ENCODE measurements at places on chromosomes 2 and 18.
A peak's percentile ranks its signal among the peaks of the same experiment; 100 is the strongest.

DNA sequence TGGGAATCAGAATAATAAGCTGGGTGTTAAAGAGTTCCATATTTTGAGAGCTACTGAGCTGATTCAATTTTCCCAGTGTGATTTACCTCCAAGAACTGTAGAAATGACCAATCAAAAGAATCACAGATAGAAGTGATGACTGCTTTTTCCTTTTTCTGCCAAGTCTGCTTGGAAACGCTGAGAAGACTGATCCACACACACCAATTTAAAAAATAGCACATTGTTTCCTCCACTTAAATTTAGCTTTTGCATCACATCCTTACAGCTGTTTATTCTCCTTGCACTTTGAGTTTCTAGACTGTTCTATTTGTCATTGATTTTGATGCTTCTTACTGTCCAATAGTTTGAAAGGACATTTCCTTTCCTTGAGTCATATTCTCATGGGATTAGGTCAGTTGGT, 590.3 kb upstream of the CHAC2 start:
- no peak for DNase-seq

- peak; percentile 13 for DNase-seq
Observed at GRCh38 chr2:57516698-57517340, 529.8 kb upstream of the VRK2 start.

- DNase-seq: no peak
Observed at GRCh38 chr18:524466-524865, 24.0 kb upstream of the COLEC12 start.

- DNase-seq: no peak
Observed at GRCh38 chr2:238942726-238943300, 94.9 kb downstream of the TWIST2 start.

GRCh38 chr18:62637807-62638687, 77.3 kb upstream of the PHLPP1 start:
- DNase-seq: peak; percentile 32

GRCh38 chr2:148917431-148917830, 42.4 kb downstream of the KIF5C start:
- DNase-seq: no peak

GRCh38 chr2:234611209-234611608, 114.3 kb upstream of the ARL4C start:
- DNase-seq: no peak

DNA sequence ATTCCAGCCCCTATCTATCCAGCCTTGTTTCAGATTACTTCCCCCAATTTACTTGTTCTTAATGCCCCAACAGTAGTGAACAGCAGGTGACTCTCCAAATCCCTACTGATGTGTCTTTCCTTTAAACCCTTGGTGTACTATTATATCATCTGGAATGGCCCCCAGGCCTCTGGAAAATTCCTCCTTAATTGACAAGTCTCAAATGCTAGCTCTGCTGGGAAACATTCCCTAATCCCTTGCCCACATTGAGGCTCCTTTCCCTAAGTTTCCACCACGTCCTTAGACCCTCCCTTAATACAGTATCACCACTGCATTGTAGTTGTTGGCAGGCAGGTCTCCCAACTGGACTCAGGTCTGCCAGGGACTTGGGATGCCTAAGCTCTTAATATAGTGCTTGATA, 41.0 kb downstream of the MYO3B start:
- no peak for DNase-seq

DNA sequence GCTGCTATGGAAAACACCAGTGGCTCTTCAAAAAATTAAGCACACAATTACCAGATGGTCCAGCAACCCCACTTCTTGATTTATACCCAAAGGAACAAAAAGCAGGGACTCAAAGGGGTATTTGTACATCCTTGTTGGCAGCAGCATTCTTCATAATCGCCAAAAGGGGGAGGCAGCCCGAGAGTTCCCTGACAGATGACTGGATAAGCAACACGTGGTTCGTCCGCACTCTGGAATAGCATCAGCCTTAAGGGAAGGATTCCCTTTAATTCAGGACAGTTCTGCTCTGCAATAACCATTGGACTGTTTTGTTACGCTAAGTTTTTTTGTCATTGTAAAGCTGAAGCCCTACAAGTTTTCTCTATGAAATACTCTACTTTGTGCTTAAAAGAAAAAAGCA, 76.7 kb upstream of the TWIST2 start:
- DNase-seq: no peak

DNA sequence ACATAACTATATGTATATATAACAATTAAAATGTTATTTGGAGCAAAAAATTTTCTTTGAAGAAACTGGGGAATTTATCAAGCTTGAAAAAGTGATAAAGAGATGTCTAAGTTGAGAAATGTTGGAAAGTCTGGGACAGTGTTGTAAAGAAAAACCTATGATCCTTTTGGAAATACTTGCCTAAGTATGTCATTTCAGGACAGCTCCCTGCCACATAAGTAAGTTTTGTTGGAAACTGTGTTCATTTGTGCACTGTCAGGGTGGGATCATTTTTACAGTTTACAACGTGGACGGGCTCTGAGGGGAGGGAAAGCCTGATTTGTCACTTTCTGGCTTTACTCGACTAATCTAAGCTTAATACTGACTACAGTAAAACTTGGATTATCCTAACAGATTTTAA, 10.4 kb upstream of the COL3A1 start:
- no peak for DNase-seq

DNA sequence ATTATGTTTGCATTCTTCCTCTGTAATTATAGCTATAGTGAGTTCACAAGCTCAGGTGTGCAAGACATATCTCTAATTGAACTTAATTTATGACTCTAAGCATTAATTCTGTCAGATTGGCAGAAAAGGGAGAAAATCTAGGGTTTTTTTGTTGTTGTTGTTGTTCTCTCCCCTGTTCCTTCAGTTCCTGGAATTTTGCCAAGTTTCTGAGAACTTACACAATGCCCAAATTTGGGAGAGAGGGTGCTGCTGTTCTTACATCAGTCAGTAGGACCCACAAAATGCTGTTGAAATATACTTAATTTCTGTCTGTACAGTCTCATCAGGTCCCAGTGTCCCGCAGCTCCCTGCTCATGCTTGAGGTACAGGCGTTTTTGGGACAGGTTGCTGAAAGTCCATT, 221.8 kb upstream of the RBMS1 start:
- no peak for DNase-seq

DNA sequence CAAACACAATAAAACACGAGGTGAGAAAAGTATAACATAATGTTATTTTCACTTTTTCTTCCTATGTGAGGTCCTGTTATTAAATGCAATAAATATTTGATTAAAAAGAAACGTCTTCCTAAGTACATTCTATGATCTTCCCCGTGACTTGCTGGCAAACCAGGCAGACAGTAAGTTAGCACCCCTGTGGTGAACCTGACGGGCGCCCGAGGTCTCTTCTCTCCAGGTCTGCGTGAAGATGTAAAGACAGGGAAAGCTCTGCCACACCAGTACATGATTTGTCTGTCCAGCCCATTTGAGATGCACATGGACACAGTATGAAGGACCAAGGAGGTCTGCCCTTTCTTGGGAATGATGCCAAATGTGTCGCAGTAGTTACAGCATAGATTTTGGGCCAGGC, 57.6 kb downstream of the PTH2R start:
- no peak for DNase-seq

DNA sequence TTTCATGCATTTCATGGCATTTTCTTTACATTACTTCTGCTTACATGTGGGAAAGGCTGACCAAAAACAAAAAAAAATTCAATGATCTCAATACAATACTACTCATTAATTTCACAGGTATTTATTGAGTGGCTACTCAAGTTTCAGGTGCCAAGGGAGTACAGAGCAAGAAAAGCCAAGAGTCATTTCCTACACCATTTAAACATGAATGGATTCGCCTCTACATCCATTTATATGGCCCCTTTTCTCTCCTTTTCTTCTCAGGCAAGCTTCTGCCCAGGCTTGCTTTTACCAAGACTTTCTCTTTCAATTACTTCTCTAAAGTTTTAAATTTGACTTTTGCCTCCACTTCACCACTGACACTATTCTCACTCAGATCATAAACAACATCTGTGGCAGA, 1603.1 kb upstream of the CELF4 start:
- DNase-seq: no peak

GRCh38 chr18:79242246-79242645, 153.5 kb upstream of the NFATC1 start:
- DNase-seq: no peak

GRCh38 chr18:3513481-3513880, 63.5 kb downstream of the TGIF1 start:
- no peak for DNase-seq

DNA sequence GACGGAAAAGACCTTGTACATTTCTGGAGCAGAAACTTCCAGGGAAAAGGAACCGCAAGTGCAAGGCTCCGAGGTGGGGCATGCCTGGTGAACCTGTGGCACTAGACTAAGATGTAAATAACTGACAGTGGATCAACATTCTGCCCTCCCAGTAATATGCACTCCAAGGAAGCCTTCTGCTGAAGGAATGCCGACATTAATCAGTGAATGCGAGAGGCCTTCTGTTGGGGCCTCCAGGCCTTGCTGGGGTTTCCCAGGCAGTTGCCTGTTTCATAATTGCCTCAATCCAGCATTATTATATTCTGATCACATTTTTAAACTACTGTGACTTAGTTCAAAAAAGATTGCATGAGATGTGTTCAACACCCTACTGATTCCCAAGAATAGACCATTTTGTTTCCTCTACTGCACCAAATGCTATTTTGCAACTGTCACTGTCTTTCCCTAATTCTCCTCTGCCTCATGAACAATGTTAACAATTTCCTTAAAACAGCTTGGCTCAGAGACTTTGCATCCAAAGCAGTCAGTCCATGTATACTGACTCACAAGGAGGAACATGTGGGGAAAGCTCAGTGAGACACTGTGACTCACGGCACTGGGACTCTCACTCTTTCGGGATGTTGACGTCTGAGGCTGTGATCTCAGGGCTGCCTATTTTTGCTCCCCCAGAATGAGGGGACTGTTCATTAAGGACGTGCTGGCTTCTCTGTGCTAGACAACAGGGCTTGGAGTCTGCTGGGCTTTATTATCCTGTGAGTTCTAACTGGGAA, 10.5 kb upstream of the DSG2 start:
- no peak for DNase-seq

DNA sequence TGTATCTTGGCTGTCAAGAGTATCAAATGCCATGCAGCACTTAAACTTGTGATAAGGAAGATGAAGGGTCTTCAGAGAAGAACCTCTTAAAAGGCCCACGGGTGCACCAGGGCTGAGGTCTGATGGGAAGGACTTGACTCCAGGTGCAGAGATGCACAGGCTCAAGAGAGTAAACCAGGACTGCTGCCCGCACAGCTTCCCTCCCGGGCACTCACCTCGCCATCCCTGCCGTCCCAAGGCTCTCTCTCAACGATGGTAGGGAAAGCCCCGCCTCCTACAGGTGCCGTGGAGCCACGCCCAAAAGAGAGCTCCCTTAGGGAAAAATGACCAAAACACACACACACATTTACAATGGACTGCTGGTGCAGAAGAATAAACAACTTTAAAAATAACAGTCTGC, 27.9 kb downstream of the PDIA6 start:
- no peak for DNase-seq

- peak; percentile 51 for DNase-seq
Observed at GRCh38 chr2:236712304-236712703, 142.7 kb downstream of the ACKR3 start.

- DNase-seq: no peak
Observed at GRCh38 chr2:173271825-173272224, 82.8 kb upstream of the CDCA7 start.

DNA sequence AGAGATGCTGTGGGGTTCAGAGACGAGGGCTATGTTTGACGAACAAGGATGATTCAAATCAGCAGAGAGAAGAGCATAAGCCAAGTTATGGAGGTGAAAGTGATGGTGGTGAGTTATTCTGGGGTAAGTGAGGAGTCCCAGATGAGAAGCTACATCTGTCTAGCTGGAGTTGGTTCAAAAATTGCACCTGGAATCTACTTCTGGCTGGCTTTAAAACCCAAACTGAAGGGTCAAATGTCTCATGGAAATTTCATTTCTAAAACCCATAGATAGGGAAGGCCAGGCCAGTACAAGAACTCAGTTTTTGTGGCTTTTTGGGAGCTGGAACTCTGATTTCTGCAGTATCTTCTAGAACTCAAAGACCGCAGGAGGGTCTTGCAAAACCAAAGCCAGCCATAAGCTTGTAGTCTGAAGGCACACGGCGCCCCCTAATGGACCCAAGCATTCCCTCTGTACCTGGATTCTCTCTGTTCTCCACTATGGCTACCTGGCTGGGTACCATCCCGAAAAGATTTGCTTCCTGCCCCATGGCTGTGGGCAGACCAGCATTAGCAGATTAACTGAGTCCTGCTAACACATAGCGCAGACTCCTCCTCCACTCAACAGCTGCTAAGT, 229.1 kb upstream of the SLC14A2 start:
- no peak for DNase-seq

DNA sequence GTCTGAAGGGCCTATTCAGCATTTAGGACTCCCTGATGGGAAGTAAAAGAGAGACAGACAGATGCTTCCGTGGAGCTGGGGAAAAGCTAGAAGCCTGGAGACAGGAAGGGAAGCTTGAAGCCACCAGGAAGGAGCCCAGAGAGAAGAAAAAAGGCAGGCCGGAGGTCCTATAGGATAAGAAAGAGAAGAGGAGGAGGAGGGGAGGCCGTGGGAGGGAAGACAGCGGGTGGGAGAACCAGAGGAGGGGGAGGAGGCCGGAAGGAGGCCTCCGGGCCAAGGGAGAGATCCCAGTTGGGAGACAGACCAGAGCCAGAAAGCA, 107.1 kb upstream of the PKDCC start:
- no peak for DNase-seq

GRCh38 chr2:134869946-134870736, 31.7 kb downstream of the ACMSD start:
- DNase-seq: no peak

DNA sequence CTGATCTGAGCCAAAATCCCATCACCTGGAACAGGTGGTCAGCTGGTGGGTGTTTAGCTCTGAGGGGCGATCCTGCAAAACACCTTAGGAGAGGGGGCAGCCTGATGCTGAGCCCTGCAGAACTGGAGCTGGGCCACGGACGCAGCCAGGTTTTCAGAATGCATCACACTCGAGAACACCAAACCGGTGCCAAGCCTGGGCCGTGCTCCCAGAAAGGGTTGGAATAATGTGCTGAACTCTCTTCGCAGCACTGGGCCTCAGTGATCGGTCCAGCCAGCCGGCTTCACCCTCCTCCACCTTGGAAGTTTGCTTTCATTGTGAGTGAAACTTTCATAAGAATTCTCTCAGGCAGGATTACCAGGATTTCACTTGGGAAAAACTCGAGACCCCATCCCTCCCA, 56.5 kb upstream of the TTC39C start:
- DNase-seq: no peak

DNA sequence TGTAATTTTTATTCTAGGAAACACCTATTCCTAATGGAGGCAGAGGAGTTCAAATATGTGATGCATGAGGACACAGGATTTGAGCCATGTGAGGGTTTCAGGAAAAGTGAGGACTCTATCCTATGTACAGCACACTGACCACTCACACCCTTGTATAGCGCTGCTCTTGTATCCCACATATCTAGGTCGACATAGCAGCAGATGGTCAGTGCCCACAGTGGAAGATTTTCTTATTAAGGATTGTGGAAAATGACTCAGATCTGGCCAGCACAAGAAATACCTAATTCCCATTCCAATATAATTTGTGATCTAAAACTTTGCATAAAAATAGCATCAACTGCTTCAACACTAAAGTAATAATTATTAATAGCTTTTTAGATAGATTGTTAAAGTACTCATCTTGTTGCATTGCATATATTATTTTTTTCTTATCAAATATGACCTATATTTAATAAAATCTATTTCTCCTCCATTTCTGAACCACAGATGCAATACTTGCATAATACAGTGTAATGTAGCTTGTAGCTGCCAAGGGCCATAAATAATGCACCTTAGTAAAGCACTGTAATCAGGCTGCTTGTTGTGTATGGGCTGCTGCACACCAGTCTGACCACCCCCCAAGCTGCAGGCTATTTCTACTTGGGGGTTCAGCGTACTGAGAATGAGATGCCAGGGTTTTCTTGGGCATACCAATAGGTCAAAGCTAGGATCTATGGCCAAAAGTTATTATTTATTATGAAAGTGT, 442.2 kb upstream of the CWC22 start:
- no peak for DNase-seq

All from CD14-positive monocyte (primary cell).